ENCODE measurements at places on chromosomes 3 and 15. TPM values are rescaled to one million over a fixed set of nuclear protein-coding genes. Genes with fewer than 3 reads are reported as not detected.

CPNE9 gene
- 0.69 TPM for total RNA-seq

LIPH gene
- total RNA-seq = 0.79 TPM

PPP1R14D gene
- 1.5 TPM for total RNA-seq

RASGRF1 gene
- total RNA-seq = 0.16 TPM

KLHL6 gene
- total RNA-seq = 0.12 TPM

GYG1 gene
- total RNA-seq = 26.0 TPM

FAM81A gene
- total RNA-seq = 0.58 TPM

LMAN1L gene
- total RNA-seq = not detected

MITF gene
- 15.7 TPM for total RNA-seq

Measured in progenitor cell of endocrine pancreas (in vitro differentiated cells).